ENCODE measurements at places on chromosomes 7 and 10. TPM values are rescaled to one million over a fixed set of nuclear protein-coding genes. Genes with fewer than 3 reads are reported as not detected.
A peak's percentile ranks its signal among the peaks of the same experiment; 100 is the strongest.

Gene SPAG6
- not detected for total RNA-seq

DNA sequence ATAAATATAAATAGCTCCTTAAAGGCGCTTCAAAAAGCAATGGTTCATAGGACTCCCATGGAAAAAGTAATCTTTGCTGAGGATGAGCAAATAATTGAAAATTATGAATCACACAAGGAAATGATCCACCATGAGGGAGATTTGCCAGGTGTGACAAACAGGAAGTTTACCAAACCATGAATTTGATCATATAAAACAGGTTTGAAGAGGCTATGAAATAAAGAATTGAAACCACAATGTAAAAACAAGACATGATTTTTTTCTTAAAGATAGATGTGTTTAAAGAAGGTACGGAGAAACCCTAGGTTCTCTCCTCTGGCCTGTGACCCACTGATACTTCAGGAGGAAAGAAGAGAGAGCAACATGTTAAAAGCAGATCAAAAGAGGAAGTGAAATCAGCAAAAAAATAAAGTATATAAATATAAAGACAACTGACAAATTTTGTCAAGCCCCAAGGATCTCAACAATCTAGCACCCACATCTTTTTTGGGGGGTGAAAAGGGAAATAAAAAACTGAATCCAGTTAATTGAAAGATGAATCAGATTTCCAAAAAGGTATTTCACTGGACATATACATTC is 111.3 kb upstream of the ASAH2 start:
- ATAC-seq: no peak

DNA sequence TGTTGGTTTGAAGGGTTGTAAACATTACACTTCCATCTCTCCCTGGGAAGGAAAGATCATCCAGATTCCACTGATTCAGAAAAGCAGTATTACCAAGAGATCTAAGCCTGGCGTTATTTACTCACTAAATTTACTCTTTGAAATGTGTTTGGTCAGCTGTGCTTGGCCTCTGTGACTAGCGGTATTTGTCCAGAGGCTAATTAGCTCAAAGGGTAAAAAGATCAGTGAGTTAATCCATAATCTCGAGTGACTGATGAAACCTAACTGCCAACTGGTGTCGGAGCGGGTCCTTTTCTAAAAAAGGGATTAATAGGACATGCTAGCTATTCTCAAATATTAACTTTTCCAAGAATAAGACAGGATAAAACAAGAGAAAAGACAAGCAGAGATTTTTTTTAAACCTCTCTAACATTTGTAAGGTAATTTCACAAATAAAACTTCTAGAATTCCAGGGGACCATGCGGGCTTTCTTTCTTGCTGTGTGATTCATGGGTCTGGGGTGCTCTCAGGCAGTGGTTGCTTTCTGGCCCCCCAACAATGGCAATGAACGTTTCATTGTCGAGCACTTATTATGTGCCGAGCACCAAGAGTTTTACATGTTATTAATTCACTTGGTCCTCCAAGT is 247.3 kb upstream of the AOAH start:
- ATAC-seq: no peak

DNA sequence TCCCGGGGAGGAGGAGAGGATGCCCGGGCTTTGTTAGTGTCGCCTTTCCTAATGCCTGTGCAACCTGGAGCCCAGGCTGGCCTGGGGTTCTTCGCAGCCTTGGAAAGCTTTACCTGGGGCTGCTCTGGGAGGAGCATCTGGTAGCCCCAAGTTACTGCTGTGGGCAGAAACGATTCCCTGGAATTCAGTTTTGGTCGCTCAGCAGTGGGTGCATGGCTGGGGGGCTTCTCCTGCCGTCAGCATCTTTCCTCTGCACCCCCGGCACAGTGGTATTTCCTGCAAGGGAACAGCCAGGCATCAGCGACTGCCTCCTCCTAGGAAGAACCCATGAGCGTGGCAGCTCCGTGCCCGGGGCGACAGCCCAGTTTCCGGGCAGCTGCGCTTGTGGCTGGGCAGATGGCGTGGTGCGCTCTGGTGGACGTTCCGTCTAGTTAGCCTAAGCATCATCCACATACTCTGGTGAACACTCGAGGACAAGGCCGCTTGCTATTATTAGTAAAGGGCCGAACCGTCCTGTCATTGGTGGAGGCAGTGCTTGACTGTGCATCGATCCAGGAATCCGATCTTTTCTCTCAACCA is 107.0 kb upstream of the BTBD16 start:
- ATAC-seq: no peak

DNA sequence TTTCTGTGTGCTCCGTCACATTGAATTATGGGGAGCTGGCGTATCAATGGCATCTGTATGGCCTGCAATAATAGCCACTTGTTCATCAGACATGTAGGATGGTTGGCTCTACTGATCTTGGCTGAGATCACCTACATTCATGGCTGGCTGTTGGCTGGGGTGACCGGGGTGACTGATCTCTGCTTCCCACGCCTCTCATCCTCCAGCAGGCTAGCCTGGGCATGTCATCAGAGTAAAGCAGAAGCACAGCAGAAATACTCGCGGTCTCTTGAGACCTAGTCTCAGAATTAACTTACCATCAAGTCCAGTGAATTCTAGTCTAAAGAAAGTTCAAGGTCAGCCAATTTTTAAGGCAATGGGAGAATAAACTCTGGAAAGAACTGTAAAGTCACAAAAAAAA is 257.7 kb upstream of the GLI3 start:
- peak; percentile 58 for ATAC-seq

- ATAC-seq: no peak
Measured at GRCh38 chr10:77012812-77013500, 624.7 kb downstream of the KCNMA1 start.
